ENCODE measurements at places on chromosomes 12 and 14. TPM values are rescaled to one million over a fixed set of nuclear protein-coding genes. Genes with fewer than 3 reads are reported as not detected.

Gene PRICKLE1
- total RNA-seq = 5.6 TPM

Gene SIX4
- 20.7 TPM for total RNA-seq

GRCh38 chr14:76937181-76938091 is 91.1 kb downstream of the IRF2BPL start:
- peak; percentile 40 for DNase-seq

GRCh38 chr14:61836807-61837206 is 74.6 kb downstream of the SNAPC1 start:
- DNase-seq = no peak

Gene ADGRD1
- total RNA-seq = 0.03 TPM

Gene KRT6C
- not detected for total RNA-seq

DNA sequence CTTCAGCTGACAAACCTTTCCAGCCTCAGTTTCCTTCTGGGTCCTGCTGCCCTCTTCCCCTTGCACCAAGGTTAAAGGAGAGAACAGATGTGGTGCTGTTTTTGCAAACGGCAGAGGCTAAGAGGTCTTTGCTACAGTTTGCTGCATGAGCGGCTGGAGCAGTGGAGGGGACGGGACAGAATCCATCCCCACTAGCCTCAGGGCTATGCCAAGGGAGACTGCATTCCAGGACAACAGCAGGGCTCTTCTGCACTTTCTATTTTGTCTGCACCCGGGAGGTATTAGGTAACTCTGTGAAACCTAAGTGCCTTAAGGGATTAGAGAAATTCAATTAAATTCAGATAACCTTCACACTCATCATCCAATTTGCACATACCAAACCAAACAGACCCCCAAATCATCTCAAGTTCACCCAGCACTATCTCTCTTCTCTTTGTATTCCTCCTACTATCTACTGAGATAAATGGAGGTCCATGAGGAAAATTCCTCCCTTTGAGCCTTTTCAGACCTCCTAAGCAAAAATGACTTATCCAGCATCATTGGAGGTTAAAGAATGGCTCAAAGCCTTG is 103.8 kb upstream of the VRK1 start:
- no peak for DNase-seq

DNA sequence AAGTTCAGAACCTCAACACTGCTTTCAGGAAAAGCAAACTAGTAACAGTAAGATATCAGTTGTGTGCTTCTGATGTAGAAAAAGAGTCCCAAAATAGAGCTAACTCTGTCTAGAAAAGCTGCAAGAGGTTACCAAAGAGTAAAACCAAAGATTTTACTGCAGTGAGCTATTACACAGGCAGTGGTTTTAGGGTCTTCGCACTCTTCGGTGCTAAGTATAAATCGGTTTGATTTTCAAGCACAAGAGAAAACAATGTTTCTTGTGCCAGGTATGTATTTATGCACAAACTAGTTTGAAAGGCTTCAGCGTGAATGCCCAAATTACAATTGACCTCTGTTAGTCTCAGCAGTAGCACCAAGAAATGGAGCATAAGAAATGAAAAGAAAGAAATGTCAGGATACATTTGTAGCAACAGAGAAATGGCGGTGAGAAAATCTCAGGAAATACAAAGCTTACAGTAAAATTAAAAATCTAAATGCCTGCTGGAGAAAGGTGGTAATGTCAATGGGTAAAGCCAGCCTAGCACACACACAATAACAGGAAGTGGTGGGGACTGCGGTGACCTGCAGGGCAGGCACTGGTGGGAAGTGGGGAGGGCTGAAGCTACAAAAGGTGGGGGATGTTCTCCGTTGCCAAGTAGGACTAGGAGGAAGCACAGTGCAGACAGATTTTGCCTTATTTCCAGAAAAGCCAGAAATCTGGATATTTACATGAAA is 18.0 kb upstream of the DYRK2 start:
- DNase-seq = peak; percentile 81

Gene CCDC184
- total RNA-seq = 0.40 TPM

Data from HT1080 (cell line).